ENCODE measurements at places on chromosomes 2 and 18. TPM values are rescaled to one million over a fixed set of nuclear protein-coding genes. Genes with fewer than 3 reads are reported as not detected.

DNA sequence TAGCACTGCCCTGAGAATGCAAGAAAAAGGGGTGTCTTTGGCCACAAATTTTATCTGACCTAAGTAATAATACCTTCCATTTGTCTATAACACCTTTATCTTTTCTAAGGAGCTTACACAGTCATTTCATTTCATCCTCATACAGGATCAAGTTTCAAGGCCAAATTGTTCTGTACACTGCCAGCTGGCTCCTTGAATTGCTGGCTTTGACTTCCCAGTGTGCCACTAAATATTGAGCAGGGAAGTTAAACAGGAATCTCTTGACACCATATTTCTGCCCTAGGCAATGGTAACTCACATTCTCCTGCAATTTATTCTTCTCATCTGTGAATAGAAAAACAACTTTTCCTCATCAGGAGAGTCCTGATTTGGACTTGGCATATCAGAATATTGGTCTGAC lies 195.1 kb upstream of the LRP1B start:
- DNase-seq: no peak

GRCh38 chr18:52395146-52395852 lies 55.3 kb downstream of the DCC start:
- DNase-seq: no peak

DNA sequence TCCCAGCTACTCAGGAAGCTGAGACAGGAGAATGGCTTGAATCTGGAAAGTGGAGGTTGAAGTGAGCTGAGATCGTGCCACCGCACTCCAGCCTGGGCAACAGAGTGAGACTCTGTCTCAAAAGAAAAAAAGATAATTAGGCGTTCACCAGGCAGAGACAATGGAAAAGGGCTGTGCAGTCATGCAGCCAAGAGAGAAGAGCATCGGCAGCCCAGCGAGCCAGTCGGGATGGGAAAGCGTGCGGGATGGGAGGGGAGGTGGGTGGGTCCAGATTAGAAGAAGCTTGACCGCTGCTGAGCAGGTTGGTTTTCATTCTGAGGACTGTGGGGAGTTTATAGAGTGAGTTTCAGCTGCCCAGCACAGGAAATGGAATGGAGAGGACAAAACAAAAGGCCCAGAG lies 15.0 kb upstream of the CYS1 start:
- no peak for DNase-seq

Gene PXDN
- polyA plus RNA-seq: 99.0 TPM

Gene GATA6
- polyA plus RNA-seq: 0.62 TPM

All from mammary epithelial cell (primary cell).